Foreskin fibroblast (primary cell): ENCODE measurements at places on chromosomes 1 and 21.

DNA sequence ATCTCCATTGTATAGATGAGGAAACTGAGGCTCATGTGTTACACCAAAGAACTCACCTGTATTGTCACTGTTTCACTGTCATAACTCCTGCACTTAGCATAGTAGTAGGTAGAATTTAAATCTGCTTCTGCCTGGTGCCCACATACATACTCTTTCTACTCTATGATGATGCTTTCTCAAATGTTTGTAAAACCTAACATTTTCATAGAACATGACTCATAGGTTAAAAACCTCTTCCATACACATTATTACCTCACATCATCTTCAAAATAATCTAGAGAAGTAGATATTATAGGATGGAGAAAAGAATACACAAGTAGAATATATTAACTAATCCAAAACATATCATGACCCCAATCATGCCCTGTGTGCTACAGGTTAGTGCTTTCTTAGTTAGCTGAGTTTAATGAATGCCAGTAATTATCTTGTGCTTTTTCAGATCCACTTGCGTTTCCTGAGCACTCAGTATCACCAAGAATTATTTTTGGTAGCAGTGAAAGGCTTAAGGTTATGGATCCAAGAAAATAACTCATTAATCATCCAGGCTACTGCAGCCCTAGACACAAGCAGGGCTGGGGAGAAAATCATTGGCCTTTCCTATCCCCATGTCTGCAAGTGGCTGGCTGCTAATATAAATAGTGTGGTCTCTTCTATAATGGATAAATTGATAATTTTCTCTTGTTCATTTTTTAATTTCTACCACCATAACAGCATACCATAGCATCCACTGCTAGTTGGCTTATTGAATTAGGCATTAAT lies 156.9 kb downstream of the LRRC40 start:
- no peak for DNase-seq

- no peak for DNase-seq
These were observed 9.5 kb upstream of the NDUFS5 start for GRCh38 chr1:39016604-39017171.

DNA sequence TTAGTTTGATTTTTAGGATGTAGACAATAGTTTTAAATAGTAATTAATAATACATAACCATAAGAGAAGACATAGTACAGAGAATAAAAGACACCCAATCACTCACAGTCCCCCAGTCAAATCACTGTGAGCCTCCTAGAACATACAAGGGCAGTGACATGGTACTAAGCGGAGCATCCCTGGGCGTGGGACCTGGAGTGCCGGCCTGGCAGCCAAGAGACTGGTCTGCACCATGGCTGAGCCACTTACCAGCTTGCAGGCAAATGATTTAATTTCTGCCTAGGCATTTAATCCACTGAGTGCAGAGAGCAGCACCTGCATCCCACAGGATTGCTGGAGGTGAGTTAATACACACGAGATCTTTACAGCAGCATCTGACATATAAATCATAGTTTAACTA lies 20.4 kb downstream of the SDHB start:
- no peak for DNase-seq

DNA sequence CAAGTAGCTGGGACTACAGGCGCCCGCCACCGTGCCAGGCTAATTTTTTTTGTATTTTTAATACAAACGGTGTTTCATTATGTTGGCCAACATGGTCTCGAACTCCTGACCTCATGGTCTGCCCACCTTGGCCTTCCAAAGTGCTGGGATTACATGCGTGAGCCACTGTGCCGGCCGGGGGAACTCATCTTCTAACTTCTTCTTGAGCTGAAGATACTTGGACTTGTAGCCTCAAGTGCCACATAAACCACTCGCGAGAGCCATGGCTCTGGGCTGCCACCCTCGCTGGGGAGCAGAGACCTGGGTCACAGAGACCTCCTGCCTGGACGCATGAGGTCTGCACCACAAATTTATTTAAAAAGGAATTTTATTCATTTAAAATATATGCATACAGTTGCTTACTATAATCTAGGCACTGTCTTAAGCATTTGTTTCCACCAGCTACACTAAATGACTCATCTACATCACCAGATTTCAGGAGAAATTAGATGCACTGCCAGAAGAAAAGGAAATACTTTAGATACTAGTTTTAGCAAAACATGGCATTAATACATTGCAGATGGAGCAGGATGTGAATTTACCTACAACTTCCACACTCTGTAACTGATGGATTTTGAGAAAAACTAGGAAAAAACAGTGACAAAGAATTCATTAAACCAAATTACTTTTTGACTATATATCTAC lies 29.9 kb upstream of the PUM1 start:
- peak; percentile 80 for DNase-seq

DNA sequence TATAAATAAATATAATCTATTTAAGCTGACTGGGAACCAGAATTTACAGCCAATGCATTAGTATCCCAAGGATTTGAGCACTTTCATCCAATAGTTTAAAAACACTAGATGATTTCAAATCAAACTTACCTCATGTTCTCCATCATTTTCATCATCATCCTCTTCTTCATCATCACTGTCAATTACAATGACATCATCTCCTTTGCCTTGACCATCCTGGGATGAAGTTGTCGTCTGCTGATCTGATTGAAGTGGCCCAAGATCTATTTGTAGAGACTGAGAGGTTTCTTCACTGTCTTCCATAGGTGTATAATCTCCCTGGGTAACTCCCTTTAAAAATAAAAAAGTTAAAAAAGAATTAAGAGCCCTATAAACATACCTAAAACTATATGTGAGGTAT lies 47.7 kb downstream of the TPR start:
- no peak for DNase-seq

- DNase-seq: no peak
These were observed 17.9 kb upstream of the DYRK1A start for GRCh38 chr21:37348664-37349063.

DNA sequence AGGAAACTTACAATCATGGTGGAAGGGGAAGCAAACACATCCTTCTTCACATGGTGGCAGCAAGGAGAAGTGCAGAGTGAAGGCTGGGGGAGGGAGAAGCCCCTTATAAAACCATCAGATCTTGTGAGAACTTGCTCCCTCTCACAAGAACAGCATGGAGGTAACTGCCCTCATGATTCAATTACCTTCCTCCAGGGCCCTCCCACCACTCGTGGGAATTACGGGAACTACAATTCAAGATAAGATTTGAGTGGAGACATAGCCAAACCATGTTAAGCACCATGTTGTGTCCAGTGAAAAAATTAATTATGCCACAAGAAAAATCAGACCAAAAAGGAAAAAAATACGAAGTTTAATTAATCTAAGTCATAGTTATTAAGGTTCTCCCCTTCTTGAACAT lies 109.5 kb downstream of the CLDN17 start:
- no peak for DNase-seq

GRCh38 chr1:83034851-83035250 lies 964.1 kb downstream of the TTLL7 start:
- no peak for DNase-seq

GRCh38 chr1:224736619-224737352 lies 120.7 kb downstream of the CNIH3 start:
- DNase-seq: peak; percentile 81

GRCh38 chr1:11649237-11649623 lies 5.0 kb downstream of the FBXO2 start:
- DNase-seq: no peak

- no peak for DNase-seq
These were observed 15.4 kb downstream of the ST7L start for GRCh38 chr1:112603541-112603940.

GRCh38 chr1:238438311-238439270 lies 547.9 kb upstream of the ZP4 start:
- DNase-seq: no peak

GRCh38 chr1:206823727-206824126 lies 41.7 kb upstream of the IL20 start:
- peak; percentile 42 for DNase-seq

GRCh38 chr1:85708829-85709227 lies 595 bp upstream of the ZNHIT6 start:
- no peak for DNase-seq

- DNase-seq: no peak
These were observed 2.6 kb downstream of the LRRC41 start for GRCh38 chr1:46300673-46301405.

DNA sequence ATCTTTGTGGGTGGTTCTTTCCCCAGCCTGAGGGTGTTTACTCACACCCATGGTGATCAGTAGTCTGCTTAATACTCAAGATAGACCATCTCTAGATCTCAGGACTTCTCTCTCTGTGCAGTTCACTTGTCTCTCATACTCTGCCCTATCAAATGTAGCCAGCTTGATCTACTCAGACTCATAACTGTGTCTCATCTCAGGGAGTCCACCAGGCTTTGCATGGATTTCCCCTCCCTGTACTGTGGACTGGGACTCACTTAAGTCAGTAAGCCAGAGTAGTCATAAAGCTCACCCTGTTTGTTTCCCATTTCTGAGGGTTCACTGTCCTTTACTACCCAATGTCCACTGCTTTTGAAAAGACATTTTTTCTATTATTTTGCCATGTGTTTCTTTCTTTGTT lies 41.8 kb downstream of the LYPLAL1 start:
- DNase-seq: no peak

DNA sequence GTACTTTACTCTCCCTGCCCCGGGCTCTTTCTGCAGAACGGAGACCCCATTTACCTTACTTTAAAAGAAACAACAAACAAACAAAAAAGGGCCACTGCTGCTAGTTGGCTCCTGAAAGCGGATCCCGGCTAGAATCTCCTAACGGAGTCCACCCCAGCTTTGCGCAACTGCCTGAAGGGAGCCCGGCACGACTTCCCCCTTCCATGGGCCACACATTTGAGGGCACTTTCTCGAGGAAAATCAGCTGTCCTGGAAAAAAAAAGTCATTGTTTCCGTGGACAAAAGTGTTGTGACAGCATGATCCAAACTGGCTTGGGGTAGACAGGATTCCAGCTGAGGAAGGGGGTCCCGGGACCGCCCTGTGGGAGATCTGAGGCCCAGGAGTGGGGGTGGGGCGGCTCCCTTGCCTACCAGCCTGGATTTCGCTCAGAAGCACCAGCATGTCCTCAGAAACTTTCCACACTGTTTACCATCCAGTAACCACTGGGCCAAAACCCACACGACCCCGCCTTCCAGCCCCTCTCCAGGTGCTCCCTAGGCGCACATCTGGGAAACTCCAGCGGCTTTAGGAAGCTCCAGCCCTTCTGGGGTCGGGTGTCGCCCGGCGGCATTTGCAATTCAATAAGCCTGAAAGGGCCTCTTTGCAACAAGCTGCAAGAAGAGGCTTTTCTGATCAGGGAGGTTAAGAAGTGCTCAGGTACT lies 4.8 kb downstream of the RIPK4 start:
- DNase-seq: no peak

- peak; percentile 30 for DNase-seq
These were observed at the start of gene ERICH3 for GRCh38 chr1:74673351-74674111. TSS of gene ERICH3 (minus strand) at chr1:74673792. CDS start at chr1:74673519, 273 bp downstream.

GRCh38 chr1:61091455-61091854 lies 9.1 kb downstream of the NFIA start:
- DNase-seq: no peak

DNA sequence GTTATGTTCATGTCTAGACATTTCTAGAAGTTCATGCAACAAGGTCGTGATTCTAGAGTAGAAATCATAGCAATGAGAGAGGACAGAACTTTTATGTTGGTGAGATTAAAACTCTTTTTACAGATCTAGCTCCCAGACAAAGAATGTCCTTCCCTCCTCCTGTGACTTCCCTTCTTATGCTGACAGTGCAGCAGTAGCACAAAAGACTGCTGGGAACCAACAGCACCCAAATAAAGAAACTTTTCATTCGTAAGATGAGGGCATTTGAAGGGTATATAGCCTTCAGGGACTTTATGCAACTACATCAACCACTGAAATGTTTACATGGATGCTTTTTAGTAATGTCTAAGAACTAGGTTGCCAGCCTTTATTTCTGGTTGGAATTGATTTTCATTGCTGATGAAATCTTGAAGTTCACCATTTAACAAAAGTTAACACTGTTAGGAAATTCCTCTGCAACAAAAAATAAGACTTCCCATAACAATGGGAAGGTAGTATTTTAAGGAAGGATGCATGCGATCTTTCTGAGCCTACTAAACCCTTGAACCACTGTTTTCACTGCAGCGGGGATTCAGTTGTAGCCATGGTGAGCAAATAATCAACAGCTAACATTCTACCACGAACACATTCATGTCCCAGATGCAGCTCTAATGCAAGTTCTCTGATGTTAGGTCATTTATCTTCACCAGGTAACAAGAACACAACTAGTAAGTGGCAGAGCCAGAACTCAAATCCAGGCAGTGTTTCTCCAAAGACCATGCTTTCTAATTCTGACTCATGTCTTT lies 672.8 kb downstream of the PTPRC start:
- DNase-seq: no peak

DNA sequence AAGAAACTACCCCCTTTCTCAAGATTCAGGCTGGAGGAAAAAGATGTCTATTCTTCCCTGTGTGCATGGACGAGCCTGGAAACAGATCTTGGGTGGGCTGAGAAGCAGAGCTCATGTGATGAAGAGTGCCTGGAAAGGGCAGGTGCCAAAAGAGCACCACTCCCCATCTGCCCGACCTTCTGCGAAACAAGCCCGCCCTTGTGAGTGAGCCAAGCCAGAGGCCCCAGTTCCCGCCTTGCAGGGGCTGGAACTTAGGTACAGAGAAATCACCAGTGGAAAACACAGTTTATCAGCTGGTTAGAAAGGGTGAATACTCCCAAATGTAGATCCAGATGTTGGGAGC lies 26.7 kb upstream of the A3GALT2 start:
- DNase-seq: peak; percentile 87

DNA sequence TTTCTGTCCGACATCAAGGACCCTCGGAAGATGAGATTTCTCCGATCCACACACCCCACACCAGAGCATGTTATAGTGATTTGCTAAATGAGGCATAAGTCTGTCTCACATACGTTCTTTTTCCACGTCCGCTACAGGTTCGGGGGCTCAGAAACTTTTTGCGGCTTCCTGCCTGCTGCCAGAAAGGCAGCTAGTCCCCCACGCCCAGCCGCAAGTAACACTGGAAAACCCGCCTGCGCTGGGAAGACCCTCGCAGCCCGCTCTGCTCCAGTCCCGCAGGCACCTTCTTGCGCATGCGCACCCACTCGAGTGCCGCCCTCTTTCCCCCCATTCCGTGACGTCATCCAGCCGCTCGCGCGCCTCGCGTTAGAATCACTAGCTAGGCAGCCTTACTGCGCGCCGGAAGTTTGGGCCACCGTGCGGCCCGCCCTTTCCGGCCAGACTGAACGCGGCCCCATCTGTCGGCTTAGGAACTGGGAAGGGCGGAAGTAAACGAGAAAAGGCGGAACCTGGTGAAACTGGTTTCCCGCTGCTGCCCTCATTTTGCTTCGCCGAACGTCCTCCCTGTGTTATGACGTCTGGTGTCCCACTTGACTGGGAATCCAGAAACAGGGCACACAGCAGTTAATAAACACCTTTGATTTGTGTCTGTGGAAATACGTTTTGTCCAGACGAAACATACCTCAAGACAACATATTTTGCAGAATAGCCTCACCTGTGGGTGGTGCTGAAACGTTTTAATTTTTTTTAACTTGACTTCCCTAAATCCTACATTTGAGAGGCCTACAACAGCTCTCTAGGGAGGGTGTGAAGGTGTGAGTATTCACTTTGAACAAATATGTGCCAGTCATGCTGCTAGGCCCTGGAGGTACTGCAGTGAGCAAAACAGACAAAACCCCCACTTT lies at the start of gene C1orf74:
C1orf74 (minus strand) TSS at position 295 of the 905 bp plus-strand sequence. CDS start 925 bp downstream, outside the sequence.
- DNase-seq: peak; percentile 99
